ENCODE measurements at places on chromosomes 7 and 10.
A peak's percentile ranks its signal among the peaks of the same experiment; 100 is the strongest.

DNA sequence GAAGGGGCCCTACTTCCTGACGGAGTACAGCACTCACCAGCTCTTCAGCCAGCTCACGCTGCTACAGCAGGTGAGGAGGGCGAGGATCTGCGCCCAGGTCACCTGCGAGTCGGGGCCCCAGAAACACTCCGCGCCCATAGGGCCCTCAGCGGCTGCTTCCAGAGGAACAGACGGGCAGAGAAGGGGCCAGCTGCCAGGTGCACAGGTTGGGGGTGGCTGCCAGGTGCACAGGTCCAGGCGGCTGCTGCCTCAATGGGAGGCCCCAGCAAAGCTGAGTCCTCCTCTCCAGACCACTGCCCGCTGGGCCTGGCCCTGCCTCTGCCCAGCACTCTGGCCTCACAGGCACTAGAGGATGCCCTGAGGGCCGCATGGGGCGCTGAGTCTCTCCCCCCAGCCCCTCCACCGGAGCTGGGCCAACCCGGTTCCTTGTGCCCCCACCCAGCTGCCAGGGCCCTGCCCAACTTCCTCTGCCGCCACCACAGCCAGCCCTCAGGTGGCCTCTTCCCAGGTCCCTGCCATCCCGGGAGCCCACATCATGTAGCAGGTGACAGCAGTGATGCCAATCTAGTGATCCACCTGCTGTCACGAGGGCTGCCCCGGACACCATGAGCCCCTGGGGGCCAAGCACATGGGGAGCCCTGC is 17.0 kb upstream of the UTF1 start:
- DNase-seq: no peak

GRCh38 chr10:128540781-128541761 is 414.8 kb upstream of the MKI67 start:
- no peak for DNase-seq

DNA sequence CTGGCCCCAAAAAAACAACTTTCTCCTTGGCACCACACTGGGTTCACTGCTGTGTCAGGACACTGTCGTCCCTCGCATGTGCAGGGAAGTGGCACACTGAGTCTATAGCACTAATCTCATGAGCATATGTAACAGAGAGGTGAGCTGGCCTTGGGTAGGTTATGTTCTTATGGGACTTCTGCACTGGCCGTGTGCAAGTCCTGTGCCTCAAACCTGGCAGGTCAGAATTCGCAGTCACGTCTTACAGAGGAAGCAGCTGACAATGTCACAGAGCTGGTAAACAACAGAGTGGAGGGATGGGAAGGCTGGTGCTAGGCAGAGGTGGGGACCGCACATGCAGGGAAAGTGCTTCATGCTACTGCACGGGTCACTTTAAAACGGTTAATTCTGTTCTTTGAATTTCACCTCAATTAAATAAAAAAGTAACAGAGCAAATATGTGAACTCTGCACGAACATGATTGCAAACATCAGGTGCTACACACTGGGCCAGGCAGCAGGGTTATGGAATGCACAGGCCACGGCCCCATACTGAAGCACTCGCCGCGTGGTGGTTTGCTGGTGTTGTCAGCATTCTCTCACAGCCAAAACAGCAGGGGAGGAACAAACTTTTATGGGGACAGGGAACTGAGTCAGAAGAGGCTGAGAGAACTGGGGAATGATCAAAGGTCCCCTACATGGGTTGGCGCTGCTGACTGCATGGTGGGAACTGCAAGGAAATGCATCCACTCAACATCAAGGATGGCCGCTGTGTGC is 54.2 kb downstream of the VOPP1 start:
- no peak for DNase-seq

DNA sequence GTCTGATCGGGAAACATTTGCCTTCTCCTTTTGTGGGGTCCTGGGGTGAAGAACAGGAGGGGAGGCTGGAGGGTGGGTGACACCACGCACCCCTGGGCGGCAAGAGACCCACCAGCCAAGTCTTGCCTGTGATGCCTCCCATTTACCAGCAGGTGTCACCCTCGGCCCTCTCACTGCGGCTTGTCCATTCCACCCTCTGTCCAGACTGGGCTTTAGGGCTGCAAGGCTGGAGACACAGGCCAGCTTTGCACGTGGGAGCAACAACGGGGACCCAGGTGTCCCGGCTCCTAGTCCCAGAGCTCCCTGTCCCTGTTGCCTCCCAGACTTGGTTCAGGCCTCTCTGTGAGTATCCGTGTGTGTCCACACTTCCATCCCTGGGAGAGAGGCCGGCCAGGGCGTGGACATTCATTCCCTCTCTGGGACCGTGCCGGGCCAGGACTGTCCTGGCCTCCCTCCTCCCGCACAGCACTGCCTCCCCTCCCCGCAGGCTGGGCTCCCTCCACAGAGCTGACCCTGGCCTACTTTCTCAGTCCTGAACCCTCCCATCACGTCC is 36.2 kb upstream of the GTF2IRD1 start:
- DNase-seq: peak; percentile 41

DNA sequence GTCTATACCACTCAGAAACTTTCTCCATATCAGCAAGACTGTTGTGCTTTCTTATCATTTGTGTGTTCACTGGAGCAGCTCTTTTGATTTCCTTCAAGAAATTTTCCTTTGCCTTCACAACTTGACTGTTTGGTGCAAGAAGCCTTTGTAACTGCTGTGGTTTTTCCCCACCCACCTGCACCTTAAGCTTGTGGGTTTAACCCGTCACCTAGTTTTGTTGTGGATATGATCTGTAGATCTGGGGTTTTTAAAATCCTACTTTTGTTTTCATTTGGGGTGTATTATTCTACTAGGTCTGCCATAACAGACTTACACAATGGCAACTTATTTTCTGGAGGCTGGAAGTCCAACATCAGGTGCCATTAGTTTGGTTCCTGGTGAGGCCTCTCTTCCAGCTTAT is 30.5 kb upstream of the CHST3 start:
- peak; percentile 44 for DNase-seq

GRCh38 chr10:104123397-104123796 is 1.4 kb downstream of the SFR1 start:
- no peak for DNase-seq

- DNase-seq: no peak
These were observed 36.9 kb downstream of the CYP26A1 start for GRCh38 chr10:93110472-93111146.

DNA sequence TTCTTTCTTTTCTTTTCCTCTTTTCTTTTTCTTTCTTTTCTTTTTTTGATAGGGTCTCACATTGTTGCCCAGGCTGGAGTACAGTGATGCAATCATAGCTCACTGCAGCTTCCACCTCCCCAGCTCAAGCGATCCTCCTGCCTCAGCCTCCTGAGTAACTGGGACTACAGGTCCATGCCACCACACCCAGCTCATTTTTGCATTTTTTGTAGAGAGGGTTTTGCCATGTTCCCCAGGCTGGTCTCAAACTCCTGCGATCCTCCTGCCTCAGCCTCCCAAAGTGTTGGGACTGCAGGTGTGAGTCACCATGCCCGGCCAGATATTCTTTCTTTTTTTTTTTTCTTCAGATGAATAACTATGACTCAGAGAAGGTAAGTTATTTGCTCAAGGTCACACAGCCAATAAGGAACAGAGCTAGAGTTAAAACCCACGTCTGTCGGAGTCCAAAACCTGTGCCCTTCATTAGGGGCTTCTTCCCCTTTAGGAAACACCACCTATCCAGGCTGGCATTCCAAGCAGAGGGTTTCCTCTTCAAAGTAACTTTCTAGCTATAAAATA is 28.1 kb upstream of the DNMBP start:
- DNase-seq: no peak

DNA sequence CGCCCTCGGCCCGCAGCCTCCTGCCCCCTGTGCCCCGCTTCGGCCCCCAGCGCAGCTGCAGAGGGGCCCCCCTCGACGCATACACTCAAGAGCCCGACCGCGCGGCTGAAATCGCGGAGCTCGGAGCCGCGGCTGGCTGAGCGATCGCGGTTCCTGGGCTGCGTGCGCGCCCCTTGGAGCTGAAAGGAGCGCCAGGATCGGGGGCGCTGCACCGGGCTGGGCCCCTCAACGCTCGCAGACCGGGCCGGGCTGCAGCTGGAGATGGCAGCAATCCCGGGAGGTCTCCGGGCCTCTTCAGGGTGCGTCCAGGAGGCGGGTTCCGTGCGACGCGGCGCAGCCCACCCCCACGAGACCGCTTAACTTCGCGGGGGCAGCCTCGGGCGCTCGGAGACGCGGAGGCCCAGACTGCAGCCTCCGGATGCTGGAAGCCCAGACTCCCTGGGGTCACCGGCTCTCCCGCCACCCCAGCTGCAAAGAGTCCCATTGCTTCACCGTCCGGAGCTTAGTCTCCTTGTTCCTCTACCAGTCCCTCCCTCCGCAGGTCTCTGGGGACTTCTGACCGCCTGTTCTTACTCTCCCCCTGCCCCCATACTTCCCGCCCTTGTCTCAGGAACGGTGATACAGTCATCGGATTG is 73.0 kb upstream of the LRRC4 start:
- no peak for DNase-seq

- no peak for DNase-seq
These were observed 487.2 kb downstream of the RPS24 start for GRCh38 chr10:78520737-78521430.

DNA sequence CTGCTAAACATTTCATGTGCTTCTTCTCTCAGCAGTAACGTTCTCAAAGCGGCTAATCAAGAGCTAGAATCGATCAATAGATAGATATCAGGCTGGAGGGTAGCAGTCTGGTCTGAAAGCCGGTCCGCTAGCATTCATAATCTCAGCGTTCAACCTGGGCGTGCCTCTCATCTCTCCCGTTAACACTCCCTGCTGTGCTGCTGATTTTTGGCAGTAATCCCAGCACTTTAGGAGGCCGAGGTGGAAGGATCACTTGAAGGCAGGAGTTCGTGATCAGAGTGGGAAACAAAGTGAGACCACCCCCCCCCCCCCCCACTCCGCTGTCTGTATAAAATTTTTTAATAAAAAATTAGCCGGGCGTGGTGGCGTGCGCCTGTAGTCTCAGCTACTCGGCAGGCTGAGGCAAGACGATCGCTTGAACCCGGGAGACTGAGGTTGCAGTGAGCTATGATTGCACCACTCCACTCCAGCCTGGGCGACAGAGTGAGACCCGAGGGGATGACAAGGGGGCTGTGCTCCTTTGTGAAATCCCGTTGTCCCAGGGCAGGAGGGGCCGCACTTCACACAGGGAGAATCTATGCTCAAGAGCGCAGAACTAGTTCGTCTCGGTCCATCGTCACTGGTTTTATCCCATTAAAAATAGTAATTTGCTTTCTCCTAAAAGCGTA is 624 bp upstream of the CEP55 start:
- no peak for DNase-seq

DNA sequence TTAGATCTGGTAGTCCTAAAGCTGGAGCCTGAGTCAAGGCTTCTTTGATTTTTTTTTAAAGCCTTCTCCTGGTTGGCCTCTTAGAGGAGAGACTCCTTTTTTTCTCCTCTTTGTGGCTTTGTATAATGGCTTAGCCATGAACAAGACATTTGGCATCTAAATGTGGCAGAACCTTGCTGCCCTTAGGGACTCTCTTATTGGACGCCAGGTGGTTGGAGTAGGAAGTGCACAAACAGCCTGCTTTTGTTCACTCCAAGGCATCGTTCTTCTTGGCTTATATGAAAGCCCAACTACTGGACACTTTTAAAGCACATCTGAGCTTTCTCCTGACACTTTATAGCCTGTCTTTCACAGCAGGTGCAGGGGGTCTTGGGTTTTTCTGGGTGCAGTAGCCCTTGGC is 25.0 kb downstream of the ZPBP start:
- DNase-seq: no peak

GRCh38 chr10:51501396-51501795 is 198.0 kb downstream of the CSTF2T start:
- DNase-seq: no peak

- DNase-seq: no peak
These were observed 72.0 kb downstream of the GOLGA7B start for GRCh38 chr10:97921581-97922021.

GRCh38 chr10:127349737-127350136 is 153.3 kb upstream of the INSYN2A start:
- DNase-seq: no peak

DNA sequence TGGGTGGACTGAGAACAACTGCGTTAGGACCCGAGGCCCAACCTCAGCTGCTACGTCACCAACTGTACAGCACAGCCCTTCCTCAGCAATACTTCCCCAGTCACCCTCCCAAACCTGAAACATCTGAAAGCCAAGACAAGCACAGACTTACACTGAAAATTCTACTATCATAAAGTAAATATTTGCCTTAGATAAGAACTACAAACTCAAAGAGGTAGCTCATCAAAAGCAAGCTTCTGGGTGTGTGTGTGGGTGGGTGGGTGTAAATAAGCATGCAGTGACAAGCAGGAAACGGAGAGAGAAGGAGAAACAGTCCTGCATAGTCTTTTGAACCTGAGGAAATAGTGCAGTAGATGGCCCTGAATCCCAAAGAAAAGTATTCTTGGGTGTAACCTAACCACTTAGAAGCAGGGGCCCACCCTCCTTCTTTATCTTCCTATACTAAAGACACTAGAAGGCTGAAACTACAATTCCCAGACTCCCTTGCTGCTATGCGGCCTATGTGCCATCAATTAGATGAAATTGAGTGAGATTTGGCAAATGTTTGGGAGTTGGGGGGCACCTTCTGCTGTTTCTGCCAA is 18.7 kb downstream of the SLC25A13 start:
- DNase-seq: no peak

DNA sequence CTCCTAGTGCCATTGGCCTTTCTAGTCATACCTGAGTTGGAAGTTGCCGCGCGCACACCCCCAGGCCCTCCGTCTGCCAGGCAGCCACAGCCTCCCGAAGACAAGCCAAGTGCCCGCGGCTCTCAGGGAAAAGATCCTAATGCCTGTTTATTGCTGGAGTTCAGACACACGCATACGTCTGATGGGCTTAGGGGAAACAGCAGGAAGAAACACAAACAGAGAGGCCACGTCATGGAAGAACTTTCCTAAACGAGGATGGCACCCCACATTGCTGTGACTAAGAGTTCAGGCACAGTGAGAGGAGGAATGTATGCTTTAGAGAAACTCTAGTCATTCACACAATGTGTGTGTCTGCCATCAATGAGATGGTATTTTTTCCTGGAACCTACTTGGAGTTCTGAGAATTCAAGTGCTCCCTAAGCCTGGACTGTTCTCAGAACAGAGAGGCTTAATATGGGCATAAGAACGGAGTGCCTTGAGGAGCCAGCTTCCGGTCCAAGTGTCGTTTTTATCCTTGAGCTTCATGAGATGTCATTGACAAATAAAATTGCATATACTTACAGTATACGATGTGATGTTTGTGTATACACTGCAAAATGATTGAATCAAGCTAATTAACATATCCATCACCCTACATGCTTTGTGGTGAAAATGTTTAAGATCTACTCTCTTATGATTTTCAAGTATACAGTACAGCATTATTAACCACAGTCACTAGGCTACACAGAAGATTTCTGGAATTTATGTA is 11.6 kb upstream of the RBP3 start:
- no peak for DNase-seq

- no peak for DNase-seq
These were observed 43.4 kb downstream of the FOXL3 start for GRCh38 chr7:333393-333764.

GRCh38 chr10:72462261-72462660 is 107.5 kb upstream of the DNAJB12 start:
- no peak for DNase-seq
